ENCODE measurements at places on chromosomes 11 and 22.

- DNase-seq: peak; percentile 5
Measured at GRCh38 chr11:93330446-93330984, at the start of gene DEUP1. TSS of gene DEUP1 (plus strand) at chr11:93330742. CDS start at chr11:93332260, 1,518 bp downstream.

DNA sequence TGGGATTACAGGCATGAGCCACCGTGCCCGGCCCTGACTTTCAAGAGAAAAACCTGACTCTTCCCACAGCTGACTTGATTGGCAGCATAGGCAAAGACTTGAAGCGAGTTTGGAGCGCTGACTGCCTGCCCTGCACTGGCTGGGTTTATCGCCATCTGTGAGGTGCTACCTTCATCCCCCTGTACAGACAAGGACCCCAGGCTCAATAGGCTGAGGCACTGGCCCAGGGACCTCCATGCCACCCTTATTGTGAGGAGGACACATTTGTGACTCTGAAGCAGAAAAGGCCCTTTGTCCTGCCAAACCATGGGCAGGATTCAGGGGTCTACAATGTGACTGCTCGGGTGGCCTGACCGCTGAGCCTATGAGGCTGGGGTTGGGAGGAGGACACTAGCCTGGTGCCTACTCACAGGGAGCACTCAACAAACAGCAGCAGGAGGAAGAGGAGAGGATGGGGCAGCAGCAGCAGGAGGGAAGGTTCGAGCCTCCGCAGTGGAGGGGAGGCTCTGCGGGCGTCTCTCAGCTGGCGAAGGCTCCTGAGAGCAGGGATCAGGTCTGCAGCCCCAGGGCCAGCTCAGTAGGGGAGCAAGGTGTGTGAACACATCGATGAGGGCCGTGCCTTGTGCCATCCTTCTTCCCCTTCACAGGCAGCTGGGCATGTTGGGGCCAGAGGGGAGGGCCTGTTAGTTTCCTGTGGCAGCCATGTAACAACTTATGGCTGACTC lies 72.9 kb upstream of the WNT7B start:
- no peak for DNase-seq

GRCh38 chr22:39176714-39177455 lies 24.4 kb upstream of the CBX7 start:
- peak; percentile 45 for DNase-seq

DNA sequence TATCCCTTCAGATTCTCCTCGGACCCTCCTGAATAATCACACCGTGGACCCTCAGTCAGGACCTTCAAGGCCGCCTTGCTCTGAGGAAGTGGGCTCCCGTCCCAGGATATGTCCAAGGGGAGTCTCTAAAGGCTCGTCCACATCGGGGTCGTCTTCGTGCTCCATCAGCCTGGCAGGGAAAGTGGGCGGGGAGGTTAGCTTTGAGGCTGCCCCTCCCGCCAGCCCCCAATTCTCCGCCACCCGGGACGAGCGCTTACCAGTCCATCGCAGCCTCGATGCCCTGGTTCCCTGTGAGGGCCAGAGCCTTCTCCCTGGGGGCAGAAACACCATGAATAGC lies 472 bp downstream of the UBXN1 start:
- DNase-seq: no peak

GRCh38 chr11:112339566-112339965 lies 78.9 kb upstream of the PLET1 start:
- DNase-seq: no peak

GRCh38 chr11:72350752-72351151 lies 83.6 kb downstream of the CLPB start:
- no peak for DNase-seq
